CD14-positive monocyte (primary cell): ENCODE measurements at places on chromosomes 5 and 9.

DNA sequence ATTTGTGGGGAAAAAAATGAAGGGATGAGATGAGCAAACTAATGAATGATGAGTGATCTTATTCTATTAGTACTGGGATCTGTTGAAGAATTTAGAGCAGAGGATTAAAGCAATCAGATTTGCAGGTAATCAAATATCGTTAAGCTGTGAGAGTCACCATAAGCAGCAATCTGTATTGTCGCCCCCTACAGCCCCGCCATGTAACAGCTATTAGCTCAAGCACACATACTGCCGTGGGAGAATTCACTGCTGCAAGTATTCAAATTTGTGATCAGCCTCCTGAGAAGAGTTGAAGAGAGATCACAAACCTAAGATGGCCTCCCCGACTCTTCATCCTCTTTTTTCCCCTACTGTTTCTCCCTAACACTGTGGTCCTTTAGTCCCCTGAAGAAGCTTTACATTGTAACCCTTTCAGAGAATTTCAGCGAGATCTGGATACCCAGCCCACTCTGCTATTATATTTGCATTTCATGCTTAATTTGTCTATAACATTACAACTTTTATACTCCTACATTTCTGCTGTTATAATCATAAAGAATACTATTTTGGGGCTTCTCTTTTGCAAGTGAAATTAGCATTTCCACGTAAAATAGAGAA, 28.5 kb upstream of the PHF24 start:
- no peak overlapping the region for H3K27ac ChIP-seq
- no peaks in the 10 kb centered on the region for H3K4me1 ChIP-seq
- no peak overlapping the region for H3K4me3 ChIP-seq
- no peaks in the 10 kb centered on the region for H3K27me3 ChIP-seq
- no peaks in the 10 kb centered on the region for H3K36me3 ChIP-seq

DNA sequence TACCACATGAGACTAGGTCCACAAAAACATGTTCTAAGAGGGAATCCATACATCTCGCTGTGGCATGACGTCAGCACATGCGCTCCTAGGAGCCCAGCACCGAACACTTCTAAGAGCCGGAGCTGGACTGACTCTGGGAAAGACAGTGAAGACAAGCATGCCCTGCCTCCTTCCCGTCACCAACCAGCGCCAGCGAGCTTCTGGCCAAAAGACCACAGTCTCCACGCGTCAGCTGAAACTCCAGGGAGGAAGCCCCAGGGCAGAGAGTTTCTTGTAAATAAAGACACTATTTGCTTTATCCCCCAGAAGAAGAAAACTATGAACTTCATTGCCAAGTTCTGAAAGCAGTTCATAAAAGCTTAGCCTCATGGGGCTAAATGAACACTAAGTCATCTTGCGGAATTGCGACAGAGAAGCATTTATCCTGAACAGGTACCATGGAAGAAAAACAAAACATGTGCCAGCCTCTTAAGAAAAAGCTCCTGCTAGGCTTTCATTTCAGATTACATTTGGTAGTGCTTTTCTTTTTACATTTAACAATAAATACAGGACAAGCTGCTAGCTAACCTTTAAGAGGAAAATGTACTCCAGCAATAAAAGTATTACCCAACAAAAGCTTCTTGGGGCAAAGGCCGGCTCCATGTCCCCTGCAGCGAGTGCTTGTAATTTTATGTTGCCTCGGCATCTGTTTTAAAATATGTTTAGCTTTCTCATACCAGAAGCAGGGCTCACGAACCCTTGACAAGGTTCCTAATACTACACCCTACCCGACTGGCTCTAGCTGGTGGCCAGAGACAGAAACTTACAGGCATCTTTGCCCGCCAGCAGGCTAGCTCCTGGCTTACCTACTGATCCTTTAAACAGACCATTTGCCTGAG, 96.5 kb downstream of the PRRT1B start:
- H3K27me3 ChIP-seq = no peaks in the 10 kb centered on the region
- no peak for DNase-seq
- peaks cover 20% of the 10 kb centered on the region for H3K4me1 ChIP-seq
- no peak overlapping the region for H3K4me3 ChIP-seq
- peaks cover 54% of the 10 kb centered on the region for H3K36me3 ChIP-seq
- H3K27ac ChIP-seq = peak overlapping the region; percentile 58

- DNase-seq = no peak
- no peaks in the 10 kb centered on the region for H3K27me3 ChIP-seq
- peaks cover 16% of the 10 kb centered on the region for H3K4me1 ChIP-seq
- H3K4me3 ChIP-seq = no peak overlapping the region
Measured at GRCh38 chr9:108109927-108110690, 620.5 kb upstream of the KLF4 start.

DNA sequence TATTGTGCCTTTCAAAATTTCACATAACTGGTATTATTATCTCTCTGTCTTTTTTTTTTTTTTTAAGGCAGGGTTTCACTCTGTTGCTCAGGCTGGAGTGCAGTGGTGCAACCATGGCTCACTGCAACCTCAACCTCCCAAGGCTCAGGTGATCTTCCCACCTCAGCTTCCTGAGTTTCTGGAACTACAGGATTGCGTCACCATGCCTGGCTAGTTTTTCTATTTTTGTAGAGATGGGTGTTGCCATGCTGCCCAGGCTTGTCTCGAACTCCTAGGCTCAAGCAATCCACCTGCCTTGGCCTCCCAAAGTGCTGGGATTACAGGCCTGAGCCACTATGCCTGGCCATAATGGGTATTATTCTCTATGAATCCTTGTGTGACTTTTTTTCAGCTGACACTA, 402.3 kb upstream of the SMARCA2 start:
- H3K4me1 ChIP-seq = no peaks in the 10 kb centered on the region
- DNase-seq = no peak
- no peaks in the 10 kb centered on the region for H3K27me3 ChIP-seq
- H3K36me3 ChIP-seq = no peaks in the 10 kb centered on the region

DNA sequence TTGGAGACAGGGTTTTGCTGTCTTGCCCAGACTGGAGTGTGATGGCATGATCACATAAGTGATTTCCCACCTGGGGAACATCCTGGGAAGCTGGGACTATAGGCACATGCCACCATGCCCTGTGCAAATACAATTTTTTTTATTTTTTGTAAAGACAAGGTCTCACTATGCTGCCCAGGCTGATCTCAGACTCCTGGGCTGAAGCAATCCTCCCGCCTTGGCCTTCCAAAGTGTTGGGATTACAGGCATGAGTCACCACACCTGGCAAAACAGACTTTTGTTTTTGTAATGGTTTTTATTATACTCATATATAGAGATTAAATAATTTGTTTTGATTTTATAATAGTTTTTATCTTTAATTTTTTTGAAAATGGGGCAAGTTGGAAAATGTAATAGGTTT, 14.7 kb downstream of the DNAJC25 start:
- H3K4me1 ChIP-seq = no peaks in the 10 kb centered on the region
- no peaks in the 10 kb centered on the region for H3K27me3 ChIP-seq
- H3K4me3 ChIP-seq = no peak overlapping the region
- DNase-seq = no peak
- no peak overlapping the region for H3K27ac ChIP-seq

GRCh38 chr5:173515526-173515925, 100.9 kb downstream of the BOD1 start:
- H3K36me3 ChIP-seq = no peaks in the 10 kb centered on the region
- H3K4me1 ChIP-seq = no peaks in the 10 kb centered on the region
- no peak for DNase-seq

DNA sequence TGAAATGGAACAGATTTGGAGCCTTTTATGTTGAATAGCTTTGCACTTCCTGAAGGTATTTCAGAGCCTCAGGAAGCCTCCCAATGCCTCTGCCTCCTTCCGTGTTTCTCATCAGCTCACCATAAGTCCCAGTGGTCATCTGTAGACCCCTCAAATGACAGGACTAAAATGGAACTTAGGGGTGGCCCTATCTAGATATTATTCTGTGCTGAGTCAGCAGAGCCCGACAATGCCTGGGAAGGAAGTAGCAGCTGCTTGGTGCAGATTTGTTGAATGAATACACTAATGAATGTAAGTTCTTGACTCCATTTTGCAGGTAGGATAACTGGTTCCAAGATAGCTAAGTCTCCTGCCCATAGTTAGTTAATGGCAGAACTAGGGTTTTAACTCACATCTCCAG, 97.7 kb downstream of the ASTN2 start:
- H3K36me3 ChIP-seq = no peaks in the 10 kb centered on the region
- H3K4me3 ChIP-seq = no peak overlapping the region
- no peak overlapping the region for H3K27ac ChIP-seq
- H3K27me3 ChIP-seq = no peaks in the 10 kb centered on the region
- no peaks in the 10 kb centered on the region for H3K4me1 ChIP-seq
- DNase-seq = no peak

DNA sequence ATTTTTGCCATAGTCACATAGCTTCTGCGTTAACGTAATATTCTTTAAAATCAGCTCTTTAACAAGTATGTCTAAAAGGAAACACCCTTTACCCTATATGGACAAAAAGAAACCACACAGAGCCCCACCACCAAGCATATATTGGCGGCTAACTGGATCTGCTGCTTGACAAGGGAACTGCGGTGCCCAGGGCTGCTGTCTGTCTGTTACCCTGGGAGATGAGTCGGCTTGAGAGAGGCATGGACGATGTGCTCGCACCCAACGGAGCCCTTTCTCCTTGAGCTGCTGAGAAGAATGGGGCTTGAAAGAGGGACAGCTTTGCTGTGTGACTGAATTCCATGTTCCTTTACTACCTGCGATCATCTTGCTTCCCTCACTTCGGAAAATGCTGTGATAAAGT, 158.6 kb upstream of the SHB start:
- H3K27ac ChIP-seq = no peak overlapping the region
- H3K4me3 ChIP-seq = no peak overlapping the region
- H3K27me3 ChIP-seq = peaks cover 2% of the 10 kb centered on the region
- H3K4me1 ChIP-seq = peaks cover 10% of the 10 kb centered on the region

GRCh38 chr5:151692312-151692711, 5.6 kb upstream of the SPARC start:
- no peak overlapping the region for H3K27ac ChIP-seq
- no peaks in the 10 kb centered on the region for H3K36me3 ChIP-seq
- H3K4me1 ChIP-seq = peaks cover under 1% of the 10 kb centered on the region
- DNase-seq = no peak
- H3K4me3 ChIP-seq = no peak overlapping the region

DNA sequence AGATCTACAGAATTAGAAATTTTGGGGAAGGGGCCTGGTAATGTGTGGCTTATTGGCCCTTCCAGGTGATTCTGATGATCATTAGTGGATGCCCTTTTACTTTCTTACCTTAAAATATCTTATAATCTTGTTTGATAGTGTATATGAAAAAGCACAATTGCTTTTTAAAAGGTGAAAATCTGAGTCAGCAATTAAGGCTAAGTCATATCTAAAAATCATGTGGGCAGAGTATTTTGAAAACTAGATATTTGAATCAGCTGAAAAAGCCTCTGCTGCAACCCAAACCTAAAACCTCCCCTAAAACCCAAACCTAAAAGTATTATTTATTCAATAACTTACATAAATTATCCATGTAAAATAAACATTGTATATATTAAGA, 359.8 kb downstream of the PDE4D start:
- no peak overlapping the region for H3K27ac ChIP-seq
- no peaks in the 10 kb centered on the region for H3K36me3 ChIP-seq
- H3K4me1 ChIP-seq = no peaks in the 10 kb centered on the region
- no peaks in the 10 kb centered on the region for H3K27me3 ChIP-seq
- H3K4me3 ChIP-seq = no peak overlapping the region
- no peak for DNase-seq

DNA sequence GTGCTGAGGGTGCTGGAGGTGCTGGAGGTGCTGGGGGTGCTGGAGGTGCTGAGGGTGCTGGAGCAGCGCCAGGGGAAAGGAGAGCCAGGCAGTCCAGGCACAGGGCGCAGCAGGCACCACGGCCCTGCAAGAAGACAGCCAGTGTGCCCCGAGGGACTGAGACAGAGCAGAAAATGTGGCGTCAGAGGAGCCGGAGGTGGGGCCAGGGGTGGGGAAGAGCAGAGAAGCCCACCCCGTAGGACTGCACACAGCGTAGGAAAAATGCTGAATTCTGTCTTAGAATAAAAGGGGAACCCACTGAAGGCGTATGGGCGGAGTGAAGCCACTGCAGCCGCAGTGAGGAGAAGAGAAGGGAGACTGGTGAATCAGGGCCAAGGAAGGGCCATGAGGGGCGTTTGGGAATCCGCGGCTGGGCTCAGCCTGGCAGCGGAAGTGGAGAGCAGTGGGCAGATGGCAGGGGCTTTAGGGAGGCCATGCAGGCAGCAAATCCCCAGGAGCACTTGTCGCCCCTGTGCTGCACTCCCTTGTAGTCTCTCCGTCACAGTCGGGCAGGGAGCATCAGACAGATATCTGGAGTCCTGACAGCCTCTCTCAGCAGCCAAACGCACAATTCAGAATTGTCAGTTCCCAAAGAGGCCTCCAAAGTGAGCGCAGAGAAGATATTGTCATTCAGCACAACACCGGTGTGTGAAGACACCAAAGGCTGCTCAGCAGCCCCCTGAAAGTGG, 35.9 kb upstream of the LECT2 start:
- H3K27me3 ChIP-seq = no peaks in the 10 kb centered on the region
- peak; percentile 25 for DNase-seq
- peaks cover 12% of the 10 kb centered on the region for H3K4me1 ChIP-seq
- H3K36me3 ChIP-seq = no peaks in the 10 kb centered on the region

DNA sequence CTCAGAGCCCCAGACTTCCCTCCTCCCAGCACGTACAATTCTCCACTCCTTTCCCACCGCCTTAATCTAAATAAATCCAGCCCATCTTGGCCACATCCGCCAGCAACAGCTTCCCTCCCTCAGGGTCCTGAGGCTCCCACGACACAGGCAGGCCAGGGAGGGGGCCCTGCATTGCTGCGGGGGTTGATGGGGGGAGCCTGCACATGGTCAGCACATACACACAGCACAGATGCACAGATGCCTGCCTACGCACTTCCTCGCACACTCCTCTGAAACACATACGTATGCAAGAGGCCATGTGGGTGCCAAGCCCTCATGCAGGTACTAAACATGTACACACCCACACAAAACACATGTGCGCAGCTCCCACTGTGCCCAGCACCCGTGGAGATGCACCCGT, 14.8 kb downstream of the PDGFRB start:
- no peak for DNase-seq
- H3K4me3 ChIP-seq = no peak overlapping the region
- no peaks in the 10 kb centered on the region for H3K27me3 ChIP-seq

DNA sequence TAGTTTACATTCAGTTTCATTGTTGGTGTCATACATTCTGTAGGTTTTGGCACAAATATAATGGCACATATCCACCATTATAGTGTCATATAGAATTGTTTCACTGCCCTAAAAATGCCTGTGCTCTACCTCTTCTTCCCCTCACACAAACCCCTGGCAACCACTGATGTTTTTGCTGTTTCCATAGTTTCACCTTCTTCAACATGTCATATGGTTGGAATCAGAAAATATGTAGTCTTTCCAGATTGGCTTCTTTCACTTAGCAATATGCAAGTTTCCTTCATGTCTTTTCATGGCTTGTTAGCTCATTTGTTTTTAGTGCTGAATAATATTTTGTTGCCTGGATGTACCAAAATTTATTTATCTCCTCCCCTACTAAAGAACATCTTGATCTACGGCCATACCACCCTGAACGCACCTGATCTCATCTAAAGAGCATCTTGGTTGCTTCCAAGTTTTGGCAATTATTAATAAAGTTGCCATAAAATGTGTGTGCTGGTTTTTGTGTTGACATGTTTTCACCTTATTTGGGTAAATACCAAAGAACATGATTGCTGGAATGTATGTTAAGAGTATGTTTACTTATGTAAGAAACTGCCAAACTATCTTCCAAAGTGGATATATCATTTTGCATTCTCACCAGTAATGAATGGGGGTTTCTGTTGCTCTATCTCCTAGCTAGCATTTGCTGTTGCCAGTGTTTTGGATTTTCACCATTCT, 17.0 kb upstream of the CDK20 start:
- H3K27me3 ChIP-seq = peaks cover 3% of the 10 kb centered on the region
- H3K27ac ChIP-seq = no peak overlapping the region
- H3K36me3 ChIP-seq = no peaks in the 10 kb centered on the region
